ENCODE measurements at places on chromosomes 7 and 10.

- DNase-seq: no peak
Measured at GRCh38 chr7:6623589-6624245, 8.3 kb downstream of the ZNF853 start.

DNA sequence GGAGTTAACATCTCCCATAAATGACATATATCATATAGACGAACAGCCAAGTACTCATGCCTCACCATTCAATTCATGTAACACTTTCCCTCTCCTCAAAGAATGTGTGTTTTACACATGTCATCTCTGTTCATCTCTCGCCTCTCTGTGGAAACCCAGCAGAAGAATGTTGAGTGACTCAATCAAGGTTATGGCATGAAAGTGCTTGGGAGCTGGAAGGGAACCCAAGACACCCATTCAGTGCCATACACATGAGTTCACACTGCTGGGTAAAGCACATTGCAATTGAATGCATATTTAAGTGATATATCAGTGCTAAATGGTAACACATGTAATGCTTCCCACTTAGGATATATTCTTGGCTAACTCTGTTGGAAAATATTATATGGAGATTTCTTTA lies 322.9 kb downstream of the PTEN start:
- DNase-seq: no peak

- no peak for DNase-seq
Measured at GRCh38 chr10:78913219-78914059, 155.3 kb upstream of the ZMIZ1 start.

DNA sequence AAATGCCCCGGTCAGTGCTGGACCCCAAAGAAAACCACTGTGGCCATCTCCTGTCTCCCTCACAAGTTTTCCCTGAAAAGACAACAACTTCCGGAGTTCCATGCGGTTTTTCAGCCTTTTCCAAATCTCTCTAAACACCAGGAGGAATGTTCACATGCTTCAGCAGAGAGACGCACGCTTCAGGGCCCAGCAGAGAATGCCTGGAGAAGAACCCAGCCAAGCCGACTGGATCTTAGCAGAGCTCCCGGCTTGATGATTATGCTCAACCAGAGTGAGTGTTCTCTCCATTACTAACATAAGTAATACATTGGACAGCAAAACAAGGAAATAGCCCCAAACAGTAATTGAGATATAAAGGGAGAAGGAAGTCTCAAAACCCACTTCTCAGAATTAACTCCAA lies 17.9 kb downstream of the PRKCQ start:
- DNase-seq: no peak

DNA sequence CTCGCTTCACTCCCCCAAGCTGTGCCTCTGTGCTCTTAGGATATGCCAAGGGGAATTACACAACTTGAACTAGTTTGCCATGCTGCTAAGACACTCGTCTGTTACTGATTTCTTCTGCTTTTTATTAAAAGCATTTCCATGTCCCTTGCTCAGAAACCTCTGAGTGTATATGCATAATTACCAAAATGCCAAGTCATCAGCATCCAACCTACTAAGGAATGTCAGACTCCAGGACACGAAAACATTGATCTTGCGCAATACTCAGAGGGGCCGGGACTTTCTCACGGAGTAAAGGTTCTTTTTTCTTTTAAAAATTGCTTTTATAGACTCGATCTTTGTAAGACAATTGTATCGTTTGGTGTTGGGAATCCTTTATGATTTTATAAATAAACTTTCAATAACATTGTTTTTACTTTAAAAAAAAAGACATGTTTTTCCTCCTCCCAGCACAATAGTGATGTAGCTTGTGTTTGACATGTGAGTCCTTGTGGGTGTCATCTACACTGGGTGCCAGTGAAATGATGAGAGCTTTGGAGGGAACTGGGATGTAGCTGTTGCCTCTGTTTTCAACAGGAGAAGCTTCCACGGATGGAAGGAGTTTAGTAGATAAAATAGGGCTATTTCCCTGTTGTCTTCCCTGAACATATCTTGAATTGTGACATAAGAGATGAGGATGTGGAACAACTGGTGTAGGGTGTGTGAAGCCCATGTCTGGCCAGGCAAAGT lies 43.6 kb downstream of the CNNM1 start:
- no peak for DNase-seq

DNA sequence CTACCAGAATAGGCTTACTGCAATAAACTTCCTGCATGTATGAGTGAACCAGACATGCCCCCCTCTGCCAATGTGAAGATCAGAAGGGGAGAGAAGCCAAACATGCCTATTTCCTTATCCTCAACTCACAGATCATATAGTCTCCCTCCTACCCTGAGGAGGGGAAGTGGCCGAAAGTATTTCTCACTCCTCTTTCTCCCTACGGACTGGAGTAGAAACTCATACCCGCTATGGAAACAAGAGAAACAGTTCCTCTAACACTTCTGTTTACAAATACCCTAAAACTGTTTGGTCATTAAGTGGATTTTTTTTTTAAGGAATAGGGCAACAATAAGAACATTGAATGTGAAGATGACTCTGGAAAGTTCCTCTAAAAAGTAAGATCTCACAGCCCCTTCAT lies 31.4 kb downstream of the CCNJ start:
- DNase-seq: no peak

- no peak for DNase-seq
Measured at GRCh38 chr7:101739775-101740398, 77.5 kb upstream of the CUX1 start.

GRCh38 chr10:88244781-88245625 lies 338.1 kb downstream of the RNLS start:
- no peak for DNase-seq

DNA sequence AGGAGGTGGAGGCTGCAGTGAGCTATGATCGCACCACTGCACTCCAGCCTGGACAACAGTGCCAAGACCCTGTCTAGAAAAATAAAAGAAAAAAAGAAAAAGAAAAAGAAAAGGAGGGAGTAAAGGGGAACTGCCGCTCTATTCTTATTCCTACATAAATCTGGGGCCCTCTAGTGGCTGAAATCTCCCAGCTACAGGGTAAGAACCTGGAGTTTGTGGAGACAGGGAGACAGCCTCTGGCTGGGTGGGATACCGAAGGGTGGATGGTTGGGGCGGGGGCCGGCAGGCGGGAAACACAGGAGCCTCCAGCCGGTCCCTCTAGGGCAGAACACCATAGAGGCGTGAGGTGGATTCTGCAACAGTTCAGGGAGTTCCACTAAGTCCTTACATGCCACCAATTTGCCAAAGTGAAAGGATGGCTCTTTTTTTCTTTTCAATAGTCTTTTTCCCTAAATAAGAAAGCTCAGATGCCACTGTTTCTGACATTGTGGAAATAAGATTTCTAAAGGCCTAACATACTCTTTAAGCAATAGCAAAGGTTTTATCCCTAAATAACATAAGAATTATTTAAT lies 117.3 kb downstream of the SVIL start:
- DNase-seq: no peak

DNA sequence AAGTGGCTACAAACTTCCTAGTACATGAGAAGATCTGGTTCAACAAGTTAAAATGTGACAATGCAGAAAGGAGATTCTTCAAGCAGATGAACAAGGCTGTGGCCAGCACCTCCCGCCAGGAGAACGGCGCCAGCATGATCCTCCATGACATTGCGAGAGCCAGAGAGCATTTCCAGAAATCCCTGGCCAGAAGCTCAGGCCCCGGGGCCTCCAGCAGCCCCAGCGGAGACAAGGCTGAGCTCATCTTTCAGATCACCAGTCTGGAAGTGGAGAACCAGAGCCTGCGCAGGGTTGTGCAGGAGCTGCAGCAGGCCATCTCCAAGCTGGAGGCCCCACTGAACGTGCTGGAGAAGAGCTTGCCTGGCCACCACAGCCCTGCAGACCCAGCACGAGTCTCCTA lies 40.1 kb upstream of the ZNF273 start:
- DNase-seq: no peak

- DNase-seq: no peak
Measured at GRCh38 chr7:148368562-148368961, 222.0 kb upstream of the C7orf33 start.

GRCh38 chr10:86535132-86535882 lies 13.7 kb upstream of the WAPL start:
- DNase-seq: no peak

- DNase-seq: no peak
Measured at GRCh38 chr7:100894860-100895700, 608 bp downstream of the ACHE start.

DNA sequence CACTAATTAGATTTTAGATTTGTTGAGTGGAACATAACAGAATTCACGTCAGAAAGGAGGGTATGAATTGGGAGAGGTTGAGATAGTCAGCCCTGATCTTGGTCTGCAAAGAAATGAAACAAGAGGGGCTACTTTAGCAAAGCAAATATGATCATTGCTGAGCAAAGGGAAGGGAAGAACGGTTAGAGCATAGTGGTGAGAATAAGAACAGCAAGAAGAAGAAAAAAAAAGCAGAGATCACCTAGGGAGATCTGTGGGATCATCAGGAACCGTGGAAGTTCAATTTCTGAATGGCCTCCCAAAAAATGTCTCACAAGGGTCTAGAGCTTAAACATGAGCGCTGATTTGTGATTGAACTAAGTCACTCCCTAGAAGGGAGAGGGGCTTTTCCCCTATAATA lies 156.1 kb downstream of the DGKI start:
- no peak for DNase-seq

- DNase-seq: no peak
Measured at GRCh38 chr7:109101332-109101731, 531.7 kb downstream of the DNAJB9 start.

All from activated naive CD4-positive, alpha-beta T cell (primary cell).